ENCODE measurements at places on chromosomes 3 and 15.

DNA sequence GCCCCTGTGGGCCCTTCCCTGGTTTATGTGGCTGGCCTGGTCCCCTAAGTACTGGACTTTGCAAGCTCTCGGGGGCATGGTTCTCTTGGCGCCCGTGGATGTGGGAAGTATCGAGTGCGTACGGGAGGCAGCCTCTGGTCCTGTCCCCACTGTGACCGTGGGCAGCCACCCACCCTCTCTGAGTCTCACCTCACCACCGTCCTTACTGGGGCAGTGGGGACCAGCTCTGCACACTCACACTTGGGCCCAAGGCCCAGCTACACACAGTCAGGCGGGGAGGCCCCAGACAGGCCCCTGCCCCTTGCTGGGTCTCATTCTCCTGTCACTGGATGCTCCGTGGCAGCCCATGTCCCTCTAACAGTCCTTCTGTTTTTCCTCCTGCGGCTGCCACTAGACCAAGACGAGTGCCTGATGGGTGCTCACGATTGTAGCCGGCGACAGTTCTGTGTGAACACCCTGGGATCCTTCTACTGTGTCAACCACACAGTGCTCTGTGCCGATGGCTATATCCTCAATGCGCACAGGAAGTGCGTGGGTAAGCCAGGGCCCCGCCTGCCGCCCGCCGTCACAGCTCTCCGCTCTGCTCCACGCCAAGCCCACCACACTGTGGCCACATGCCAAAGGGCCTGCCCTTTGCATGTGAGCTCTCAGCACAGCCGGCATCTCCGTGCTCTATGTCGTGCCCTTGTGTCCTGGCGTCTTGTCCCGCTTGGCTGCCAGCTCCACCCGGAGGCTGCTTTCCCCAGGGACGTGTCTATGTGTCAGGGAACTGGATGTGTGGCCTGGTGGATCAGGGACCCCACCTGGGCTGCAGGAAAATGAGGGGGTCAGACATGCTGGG is 72.7 kb downstream of the FBLN2 start:
- peak; percentile 32 for DNase-seq

- DNase-seq = no peak
Measured at GRCh38 chr15:89192766-89193165, 28.6 kb downstream of the RLBP1 start.

DNA sequence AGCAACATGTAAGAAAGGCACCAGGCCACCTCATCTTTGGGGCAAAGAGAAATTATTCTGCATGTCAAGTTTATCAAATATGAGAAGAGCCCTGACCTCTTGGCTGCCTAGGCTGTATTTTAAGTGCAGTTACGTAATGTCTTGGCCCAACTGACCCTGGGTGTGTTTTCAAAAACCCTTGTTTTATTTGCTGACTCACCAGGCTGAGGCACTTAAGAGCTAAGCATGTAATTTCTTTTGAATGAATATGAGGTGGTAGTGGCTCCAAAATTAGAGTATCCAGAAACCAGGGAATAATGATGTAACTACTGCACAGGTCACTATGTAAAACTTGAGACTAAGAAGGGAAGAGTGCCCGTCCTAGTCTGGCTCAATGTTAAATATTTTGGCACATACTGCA is 24.3 kb downstream of the PGPEP1L start:
- no peak for DNase-seq

DNA sequence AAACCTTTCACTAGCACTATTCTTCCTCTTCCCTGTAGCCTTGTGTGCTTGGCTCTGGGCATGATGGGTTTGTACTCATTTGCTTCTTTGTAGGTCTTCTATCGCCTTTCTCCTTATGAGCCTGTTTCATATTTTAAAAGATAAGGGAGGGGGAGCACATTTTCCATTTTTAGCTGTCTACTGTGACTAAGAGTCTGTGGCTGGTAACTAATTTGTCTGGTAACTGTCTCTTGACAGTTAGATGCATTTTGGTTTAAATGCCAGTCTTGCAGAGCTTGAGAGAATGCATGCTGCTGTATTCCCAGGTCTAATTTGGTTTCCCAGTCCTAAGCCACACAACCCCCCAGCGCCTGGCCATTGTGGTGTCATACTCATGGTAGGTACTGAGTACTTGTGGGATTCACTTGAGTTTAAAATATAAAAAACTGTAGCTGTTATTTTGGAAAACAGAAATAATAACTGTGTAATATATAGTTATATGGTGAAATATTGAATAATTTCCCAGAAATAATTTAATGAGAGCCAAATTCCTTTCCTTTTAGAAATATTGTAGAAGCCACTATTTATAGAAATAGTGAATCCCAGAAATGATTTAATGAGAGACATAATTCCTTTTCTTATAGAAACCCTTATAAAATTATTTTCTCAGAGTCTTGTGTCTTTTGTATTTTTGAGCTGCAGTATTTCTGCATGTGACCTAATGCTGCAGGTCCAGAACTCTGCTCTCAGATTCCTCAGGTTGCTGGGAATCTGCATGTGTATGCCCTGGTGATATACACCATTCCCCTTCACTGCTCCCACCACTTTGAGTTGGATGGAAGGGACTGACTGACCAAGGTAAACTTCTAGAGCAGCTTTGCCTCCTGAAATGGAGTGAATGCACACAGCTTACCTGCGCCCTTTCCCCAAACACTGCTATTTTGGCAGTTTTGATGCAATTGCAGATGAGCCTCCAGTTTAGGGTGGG is 13.9 kb upstream of the GPR171 start:
- DNase-seq = no peak

DNA sequence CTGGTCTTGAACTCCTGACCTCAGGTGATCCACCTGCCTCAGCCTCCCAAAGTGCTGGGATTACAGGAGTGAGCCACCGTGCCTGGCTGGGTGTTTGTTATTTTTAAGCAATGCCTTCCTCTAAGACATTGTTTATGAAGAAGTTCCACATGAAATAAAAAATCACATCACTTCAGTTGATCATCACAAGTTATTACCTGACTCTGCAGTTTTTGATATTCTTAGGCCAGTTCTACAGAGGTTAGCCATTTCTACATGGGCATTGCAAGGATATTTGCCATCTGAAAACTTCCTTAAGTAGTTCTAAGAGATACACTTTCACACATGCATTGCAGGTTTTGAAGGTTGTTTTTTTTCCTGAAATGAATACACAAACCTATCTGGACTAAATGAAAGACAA is 82.1 kb downstream of the PYDC2 start:
- DNase-seq = no peak

GRCh38 chr3:31955581-31955980 is 25.5 kb downstream of the OSBPL10 start:
- DNase-seq = no peak

DNA sequence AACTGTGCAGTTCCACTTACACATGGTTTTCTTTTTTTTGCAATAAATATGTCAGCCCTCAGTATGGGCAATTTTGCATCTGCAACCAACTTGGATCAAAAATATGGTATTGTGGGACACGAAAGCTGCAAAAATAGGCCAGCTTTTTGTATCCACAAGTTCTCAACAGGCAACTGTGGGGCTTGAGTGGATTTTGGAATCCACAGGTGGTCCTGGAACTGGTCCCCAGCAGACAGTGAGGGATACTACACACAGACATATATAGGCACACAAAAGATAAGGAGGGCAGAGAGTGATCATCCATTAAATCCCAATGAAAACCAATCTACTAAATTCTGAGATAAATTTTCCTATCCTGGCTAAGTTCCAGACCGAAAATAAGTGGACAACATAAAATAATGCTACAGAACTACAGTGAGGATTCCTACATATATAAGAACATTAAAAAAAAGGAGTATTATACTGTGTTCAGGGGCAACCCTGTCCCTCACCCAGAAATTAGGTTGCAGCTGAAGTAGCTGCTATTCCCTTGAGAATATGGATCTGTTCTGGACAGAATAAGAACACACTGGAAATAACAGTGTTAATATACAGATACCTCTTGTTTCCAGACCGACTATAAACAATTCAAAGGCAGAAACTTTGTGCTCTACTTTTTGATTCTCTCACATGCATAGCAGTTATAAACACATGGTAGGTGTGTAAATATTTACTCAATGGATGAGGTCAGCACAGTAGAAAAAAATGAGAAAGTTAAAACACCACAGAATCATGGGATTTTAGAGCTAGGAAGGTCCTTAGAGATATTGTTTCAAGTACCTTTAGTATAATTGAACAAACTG is 25.4 kb downstream of the DENND4A start:
- no peak for DNase-seq

GRCh38 chr15:76336254-76337058 is at the start of gene ISL2:
ISL2 (plus strand) TSS chr15:76336773; CDS start chr15:76336884, 111 bp downstream.
- no peak for DNase-seq

All from effector CD8-positive, alpha-beta T cell (primary cell).